ENCODE measurements at places on chromosomes 5 and 9.

- DNase-seq, result peak; percentile 69
Observed at GRCh38 chr9:6758498-6759184, 868 bp downstream of the KDM4C start.

DNA sequence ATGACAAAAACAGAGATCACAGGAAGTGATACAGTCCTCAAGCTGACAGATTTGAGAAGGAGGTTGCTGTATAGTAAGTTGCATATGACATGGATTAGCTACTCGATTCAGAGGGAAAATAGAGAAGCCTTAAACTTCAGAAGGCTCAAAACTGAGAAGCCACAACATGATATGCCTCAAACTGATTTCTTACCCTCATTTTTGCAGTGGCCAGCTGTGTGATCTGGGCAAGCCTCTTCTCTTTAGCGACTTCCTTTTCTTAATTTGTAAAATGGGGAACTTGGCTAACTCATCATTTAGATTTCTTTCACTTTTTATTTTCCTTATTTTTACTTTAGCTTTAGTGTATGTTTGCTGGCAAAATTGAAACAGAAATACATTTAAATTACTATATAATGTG is 421.1 kb downstream of the KIF4B start:
- no peak for DNase-seq

DNA sequence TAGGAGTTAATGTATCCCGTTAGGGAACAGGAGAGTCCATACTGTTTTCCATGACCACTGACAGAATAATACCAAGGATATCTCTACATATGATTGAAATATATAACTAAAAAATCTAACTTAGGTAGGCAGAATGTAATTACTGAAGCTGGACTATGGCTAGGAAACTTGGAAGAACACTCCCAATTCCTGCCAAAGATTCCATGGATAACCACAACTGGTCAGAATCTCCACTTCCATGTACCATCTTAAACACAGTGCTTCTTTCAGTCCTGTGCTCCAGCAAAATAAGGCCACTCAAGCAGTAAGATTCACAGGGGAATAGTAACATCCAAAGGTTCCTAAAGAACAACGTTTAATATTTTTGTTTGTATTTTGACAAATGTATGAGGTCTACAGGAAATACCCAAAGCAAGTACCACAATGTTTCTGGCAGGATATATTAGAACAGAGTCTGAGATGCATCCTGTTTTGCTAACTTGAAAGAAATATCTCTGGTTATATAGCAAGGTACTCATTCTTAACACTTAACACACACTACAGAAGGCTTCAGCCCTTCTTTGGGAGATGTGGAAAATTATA is 295.0 kb downstream of the ADAMTS6 start:
- no peak for DNase-seq

GRCh38 chr5:124847907-124848306 is 101.5 kb upstream of the ZNF608 start:
- DNase-seq, result peak; percentile 86

DNA sequence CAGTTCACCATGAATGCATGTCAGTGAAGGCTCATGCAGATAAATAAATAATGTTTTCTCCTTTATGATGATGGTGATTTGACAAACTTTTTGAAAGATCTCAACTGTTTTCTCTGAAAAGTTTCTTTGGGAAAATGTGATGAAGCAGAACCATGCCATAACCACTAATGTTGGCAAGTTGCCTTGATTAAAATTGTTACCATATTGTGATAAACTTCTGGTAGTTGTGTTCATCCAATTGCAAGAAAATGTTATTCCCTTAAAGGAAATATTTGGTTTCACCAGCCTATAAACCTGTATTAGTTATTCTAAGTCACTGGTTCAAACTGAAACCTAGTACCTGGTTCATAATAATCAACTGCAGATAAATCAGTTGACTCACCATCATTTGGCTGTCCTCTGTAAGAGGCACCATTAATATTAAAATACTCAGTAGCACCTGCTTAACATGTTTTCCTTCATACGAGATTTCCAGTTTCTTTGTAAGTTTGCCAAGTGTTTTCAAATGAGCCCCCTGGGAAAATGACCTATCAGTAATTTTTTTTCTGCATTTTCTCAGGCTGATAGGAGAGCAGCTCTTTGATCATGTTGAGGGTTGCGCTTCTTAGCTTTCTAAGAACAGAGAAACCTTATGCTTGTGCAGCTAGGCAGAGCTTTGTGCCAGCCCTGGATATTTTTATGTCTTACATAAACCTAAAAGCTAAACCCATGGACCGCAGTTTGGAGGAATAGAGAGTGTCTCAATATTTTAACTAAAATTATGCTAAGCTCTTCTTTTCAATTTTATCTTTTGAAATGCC is 88.0 kb downstream of the LURAP1L start:
- peak; percentile 83 for DNase-seq

DNA sequence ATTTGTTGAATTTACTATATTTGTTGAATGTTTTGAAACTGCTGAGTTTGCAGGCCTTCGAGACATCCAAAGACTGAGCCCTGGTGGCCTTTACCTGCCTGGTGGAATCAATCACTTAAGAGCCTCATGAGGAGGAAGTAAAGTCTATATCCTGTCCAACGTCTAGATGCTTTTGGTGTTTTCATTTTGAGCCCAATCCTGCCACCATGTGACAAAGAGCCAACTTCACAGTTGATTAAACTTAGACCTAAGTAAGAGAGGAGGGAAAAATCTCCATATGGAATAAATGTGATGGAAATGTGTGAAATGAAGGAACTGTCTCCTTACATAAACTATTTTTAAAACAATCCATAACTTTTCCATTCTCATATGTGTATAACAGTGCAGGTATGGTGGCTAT is 220.1 kb downstream of the PRR16 start:
- no peak for DNase-seq

- no peak for DNase-seq
Observed at GRCh38 chr9:22208846-22209585, 199.9 kb upstream of the CDKN2B start.

- no peak for DNase-seq
Observed at GRCh38 chr9:114930056-114930812, at the start of gene TNFSF8. Gene TNFSF8 (minus strand): TSS chr9:114930591. CDS start chr9:114930303, 288 bp downstream.

DNA sequence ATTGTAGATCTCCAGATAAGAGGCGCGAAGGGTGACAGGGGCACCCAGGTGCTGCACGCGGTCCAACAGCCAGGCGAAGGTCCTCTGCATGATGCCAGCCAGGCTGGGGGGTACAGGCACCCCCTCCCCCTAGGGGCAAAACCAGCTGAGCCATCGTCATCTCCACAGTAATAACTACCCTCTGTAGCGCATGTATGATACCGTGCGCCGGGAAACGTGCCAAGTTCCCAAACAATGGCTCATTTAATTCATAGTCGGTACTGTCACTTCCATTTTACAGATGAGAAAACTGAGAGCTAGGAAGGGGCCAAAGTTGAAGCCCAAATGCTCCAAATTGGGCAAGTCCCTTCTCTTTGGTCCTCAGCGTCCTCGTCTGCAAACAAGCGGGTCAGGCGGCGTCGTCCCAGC is 1.5 kb downstream of the KIF12 start:
- no peak for DNase-seq

DNA sequence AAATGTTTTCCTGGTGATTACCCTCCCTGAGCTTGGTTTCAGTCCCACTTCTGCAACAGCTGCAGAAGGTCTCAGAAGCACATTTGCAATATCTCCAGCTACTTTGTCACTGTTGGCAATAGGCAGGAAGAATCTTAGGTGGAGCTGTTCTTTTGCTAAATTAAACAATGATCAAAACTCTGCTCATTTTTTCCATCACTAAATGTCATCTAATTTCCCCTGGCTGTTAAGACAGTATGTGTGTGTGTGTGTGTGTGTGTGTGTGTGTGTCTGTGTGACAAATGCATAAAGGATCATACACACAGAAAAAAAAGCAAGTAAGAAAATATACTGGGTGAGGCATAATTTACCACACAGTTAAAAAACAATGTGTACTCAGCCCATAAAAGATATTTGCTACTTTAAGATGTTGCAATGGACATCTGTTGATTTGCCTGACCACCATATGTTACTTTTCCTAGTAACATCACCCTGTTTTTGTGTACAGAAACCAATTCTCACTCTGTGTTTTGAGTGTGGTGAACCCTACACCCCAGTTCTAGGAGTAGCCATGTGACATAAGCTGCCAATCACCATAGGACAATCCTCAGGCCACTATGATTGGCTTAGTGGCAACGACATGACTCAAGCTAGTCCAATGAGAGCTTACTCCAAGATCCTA is 572.6 kb upstream of the CLINT1 start:
- no peak for DNase-seq

GRCh38 chr5:115586525-115587146 is 15.6 kb downstream of the TICAM2 start:
- DNase-seq, result peak; percentile 30

DNA sequence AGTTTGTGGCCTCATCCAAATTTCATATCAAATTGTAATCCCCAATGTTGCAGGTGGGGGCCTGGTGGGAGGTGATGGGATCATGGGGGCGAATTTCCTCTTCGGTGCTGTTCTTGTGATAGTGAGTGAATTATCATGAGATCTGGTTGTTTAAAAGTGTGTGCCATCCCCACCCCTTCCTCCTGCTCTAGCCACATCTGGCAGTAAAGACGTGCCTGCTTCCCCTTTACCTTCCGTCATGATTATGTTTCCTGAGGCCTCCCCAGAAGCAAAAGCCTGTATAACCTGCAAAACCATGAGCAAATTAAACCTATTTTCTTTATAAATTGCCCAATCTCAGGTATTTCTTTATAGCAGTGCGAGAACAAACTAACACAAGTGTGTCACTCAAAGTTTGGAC is 71.0 kb upstream of the MOCS2 start:
- DNase-seq, result no peak

- DNase-seq, result no peak
Observed at GRCh38 chr5:179410291-179411160, 65.3 kb upstream of the ADAMTS2 start.

GRCh38 chr9:136494012-136494411 is 11.2 kb upstream of the SEC16A start:
- no peak for DNase-seq

GRCh38 chr9:81072758-81073157 is 616.6 kb downstream of the TLE1 start:
- DNase-seq, result no peak

- no peak for DNase-seq
Observed at GRCh38 chr9:86321373-86321772, 32.8 kb downstream of the TUT7 start.

DNA sequence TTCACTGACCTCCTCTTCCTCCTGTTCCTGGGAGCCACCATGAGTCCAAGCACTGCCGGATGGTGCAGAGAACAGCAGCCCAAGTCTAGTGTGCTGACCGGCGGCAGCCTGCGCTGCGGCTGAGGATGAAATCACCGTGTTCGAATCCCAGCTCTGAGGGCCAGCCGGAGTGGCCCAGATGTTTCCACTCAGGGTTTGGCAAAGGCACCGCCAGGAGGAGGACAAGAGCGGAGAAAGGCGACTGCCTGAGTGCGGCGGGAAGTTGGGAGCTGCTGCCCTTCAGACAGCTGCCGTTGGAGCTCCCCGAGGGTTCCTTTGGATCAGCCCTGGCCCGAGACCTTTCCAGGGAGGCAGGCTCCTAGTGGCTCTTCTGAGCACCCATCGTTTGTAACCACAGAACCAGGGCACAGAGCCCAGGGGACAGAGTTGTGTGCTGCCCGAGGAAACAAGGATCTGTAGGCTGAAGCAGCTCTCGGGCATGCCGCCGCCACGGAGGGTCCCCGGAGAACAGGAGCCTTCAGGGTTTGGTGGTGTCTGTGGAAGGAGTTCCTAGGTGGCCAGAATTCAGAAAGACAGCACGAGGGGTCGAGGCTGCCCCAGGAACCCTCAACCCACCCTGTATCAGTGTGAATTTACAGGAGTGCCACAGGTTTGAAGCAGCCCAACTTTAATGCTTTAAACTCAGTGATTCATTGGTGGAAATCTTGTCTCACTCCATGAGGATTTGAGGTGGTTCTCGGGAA is 115.6 kb upstream of the COL5A1 start:
- DNase-seq, result no peak

DNA sequence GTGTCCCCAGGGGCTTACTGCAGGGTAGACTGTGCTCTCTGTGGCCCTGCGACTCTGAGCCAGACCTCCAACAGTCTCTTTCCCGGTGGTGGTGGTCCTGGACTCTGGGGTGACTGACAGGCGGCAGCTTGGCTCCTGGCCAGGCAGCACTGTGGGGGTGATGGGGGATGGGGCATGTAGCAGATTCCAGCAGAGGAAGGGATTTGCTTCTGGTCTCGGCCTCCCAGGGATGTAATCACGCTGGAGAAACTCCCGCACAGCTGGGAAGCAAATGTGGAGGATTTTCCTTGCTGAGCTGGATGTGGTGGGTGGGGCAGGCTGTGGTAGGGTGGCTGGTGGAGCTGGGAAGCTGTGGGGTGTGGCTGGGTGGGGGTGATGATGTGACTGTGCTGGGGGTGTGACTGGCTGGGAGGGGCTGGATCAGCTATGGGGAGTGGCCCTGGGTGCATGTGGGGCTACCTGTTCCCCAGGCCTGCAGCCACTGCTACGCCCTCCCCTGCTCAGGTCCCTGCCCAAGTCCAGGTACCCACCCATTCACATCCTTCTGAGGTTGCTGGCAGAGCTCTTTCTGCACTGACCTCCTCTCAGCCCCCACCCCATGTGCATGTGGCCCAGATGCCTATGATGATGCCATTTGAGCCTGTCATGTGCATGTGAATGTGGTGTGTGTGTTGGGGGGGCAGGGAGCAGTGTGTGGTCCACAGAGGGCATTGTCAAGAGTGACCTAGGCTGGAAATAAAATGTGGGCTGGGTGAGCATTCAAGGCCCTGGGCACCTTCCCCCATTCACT is 3.8 kb downstream of the NDST1 start:
- DNase-seq, result no peak

DNA sequence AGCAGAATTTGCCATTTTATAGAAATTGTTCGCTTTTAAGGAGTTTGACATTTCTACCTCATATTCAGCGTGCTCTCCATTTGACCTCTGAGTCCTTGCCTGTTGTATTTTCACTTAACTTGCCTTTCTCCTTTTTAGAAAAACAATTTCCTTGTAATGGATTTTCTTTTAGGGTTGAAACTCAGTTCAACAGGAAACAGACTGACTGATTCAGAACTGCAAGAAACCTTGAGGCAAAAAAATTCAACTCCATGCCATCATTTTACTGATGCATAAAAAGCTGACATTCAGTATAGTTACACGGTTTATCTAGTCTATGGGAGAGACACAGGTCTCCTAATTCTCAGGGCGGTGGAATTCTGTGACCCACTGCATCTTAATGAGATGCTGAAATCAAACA is 59.8 kb downstream of the MRPS30 start:
- DNase-seq, result no peak

DNA sequence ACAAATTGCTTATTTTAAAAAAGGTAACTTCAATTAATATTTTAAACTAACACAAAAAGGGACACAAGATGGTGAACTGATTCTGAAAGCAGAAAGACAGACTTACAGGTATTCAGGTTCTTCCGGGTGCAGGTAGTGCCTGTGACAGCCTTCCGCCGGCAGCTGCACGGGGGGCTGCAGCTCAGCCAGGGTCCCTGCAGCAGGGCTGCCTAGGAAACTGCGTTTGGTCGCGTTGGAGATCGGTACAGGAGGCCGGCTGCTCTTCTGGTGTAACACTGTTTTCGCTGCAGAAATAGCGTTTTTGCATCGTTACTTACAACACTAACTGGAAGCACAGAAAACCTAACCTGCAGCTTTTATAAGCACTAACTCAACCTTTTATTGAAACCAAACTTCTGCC is 80.0 kb downstream of the CAMSAP1 start:
- no peak for DNase-seq
